ENCODE measurements at places on chromosomes 13 and 19. TPM values are rescaled to one million over a fixed set of nuclear protein-coding genes. Genes with fewer than 3 reads are reported as not detected.
A peak's percentile ranks its signal among the peaks of the same experiment; 100 is the strongest.

DNA sequence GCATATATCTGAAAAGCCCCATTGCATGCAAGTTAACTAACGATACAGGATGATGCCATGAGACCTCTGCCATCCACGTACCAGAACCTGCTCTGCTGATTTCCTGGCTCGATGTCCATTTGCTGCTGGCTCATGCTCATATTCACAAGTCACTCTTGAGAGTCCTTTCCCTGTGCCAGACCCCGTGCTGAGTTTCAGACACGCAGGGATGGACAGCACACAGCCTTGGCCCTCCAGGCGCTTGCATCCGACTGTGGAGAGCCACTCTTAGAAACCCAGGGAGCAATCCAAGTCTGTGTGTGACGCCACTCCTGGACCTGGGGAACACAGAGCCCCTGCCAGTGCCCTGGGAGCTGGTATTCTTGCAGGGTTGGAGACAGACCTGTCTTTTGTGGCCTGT, 37.6 kb upstream of the TSHZ3 start:
- DNase-seq: no peak

DNA sequence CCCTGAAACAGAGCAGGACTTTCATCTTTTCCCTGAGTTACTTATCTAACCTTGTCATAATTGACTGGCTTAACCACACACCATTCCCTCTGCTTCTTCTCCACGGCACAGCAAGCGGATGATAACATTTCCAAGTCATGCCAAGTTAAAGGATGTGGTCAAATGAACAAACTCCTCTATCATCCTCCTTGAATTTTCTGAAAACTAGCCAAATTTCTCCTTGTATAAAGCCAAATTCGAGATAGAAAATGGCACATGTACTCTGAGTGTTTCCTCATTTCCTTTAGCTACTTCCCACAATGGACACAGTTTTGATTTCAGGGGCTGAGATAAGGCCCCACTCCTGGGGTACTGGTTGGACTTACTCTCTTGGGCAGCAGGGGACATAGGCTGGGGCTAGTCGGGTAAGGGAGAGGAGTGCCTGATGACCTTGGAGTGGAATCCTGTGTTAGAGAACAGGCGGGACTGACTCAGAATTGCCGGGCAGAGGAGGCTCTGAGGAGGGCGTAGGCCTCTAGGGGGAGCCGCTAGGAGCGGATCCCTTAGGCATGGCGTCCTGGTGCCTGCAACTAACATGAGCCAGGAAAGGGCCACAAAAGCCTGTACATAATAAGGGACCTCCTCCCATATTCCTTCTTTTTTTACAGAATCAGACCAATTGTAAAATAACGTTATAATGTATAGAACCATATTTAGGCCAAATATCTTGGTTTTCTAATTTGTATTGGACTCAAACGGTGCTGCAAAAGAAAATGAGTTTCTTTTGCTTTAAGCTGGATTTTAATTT, 20.3 kb upstream of the TMTC4 start:
- peak; percentile 91 for DNase-seq

GRCh38 chr13:97212004-97212403, 10.1 kb upstream of the MBNL2 start:
- DNase-seq: no peak

DNA sequence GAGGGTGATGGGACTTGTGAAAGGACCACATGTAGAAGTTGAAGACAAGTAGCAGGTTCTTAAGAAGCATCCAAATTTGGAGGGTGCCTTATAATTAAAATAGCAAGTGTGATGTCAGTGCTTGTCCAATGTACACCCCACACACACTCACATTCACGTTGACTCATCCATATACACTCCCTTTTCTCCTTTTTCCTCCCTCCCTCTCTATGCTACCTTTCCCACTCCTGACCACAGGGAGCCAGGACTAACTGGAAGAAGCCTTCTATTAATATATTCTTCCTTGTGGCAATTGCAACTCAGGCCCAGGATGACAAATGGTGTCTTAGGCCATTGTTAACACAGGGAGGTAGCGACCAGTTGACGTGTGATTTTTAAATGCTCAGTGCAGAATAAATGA, 16.3 kb upstream of the GPR183 start:
- peak; percentile 68 for DNase-seq

The OR7A10 gene
- not detected for total RNA-seq

The PRR12 gene
- 3.4 TPM for total RNA-seq
